Progenitor cell of endocrine pancreas (in vitro differentiated cells): ENCODE measurements at places on chromosomes 12 and 14. TPM values are rescaled to one million over a fixed set of nuclear protein-coding genes. Genes with fewer than 3 reads are reported as not detected.

GRCh38 chr12:84785281-84785680 is 127.3 kb downstream of the SLC6A15 start:
- no peak overlapping the region for H3K27ac ChIP-seq
- H3K27me3 ChIP-seq: no peaks in the 10 kb centered on the region
- H3K4me1 ChIP-seq: no peaks in the 10 kb centered on the region

DNA sequence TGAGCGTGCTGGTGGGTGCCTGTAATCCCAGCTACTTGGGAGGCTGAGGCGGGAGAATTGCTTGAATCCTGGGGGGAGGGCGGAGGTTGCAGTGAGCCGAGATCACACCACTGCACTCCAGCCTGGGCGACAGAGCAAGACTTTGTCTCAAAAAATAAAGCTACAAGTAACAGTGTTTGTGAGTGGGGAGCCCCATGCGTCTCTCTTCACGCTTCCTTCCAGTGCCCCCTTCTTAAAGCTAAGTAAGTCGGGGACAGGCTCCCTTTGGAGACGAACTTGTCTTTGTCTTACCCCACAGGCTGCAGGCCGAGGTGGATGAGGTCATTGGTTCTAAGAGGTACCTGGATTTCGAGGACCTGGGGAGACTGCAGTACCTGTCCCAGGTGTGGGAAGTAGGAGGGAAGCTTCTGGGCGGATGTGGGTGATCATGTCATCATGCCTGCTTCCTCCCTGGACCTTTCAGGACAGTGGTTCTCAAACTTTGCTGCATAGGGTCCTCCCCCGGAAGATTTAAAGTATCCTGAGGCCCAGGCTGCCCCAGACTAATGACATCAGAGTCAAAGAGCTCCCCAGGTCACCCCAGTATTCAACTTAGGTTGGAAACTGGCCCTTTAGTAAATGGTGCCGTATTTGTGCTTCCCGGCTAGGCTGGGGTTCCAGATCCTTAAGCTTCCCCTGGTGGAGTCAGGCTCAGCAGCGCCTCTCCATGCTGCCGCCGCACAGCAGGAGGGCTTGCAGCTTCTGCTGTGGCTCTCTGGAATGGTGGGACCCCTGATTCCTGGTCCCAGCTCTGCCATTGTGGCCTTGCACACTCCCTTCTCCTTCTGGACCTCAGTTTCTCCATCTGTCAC is 37.1 kb downstream of the CYP46A1 start:
- no peaks in the 10 kb centered on the region for H3K36me3 ChIP-seq
- no peak overlapping the region for H3K4me3 ChIP-seq
- peaks cover 11% of the 10 kb centered on the region for H3K4me1 ChIP-seq
- no peak overlapping the region for H3K27ac ChIP-seq
- no peak for DNase-seq

DNA sequence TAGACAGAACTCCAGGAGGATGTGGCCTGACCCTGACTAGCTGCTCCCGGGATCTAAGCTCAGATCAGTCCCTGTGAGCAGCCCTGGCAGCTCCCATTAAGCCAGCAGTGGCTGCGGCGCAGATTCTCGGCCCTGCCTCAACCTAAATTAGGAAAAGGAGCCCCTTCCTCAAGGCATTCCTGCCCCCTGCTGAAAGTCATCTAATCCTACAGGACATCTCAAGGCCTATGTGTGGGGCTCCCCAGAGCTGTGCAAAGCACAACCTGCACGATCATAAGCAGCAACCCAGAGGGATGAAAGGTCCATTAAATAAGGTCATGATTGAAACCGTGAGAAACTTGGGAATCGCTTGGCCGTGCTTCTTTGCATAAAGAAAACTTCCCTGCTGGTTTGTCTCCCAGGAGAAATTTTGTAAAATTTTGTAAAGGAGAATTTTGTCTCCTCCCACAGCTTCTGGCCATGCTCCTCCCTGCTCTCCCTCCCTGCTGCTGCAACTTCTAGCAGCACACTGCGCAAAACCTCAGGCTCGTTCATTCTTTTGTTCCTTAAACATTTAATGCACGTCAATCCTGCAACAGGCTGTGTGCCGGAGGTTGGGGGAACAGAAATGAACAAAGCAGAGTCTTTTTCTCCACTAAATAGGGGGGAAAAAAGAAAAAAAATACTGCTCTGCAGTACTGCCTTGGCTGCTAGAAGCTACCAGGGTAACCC is 96.6 kb upstream of the SLC35F4 start:
- no peak overlapping the region for H3K4me3 ChIP-seq
- peaks cover 13% of the 10 kb centered on the region for H3K4me1 ChIP-seq
- DNase-seq: peak; percentile 16
- H3K27me3 ChIP-seq: peaks cover 10% of the 10 kb centered on the region

SLC6A12 gene
- 3.1 and 4.7 TPM in 2 replicates for total RNA-seq

DGKA gene
- total RNA-seq: 10.2 and 16.8 TPM in 2 replicates
